ENCODE measurements at places on chromosomes 7 and 10.

DNA sequence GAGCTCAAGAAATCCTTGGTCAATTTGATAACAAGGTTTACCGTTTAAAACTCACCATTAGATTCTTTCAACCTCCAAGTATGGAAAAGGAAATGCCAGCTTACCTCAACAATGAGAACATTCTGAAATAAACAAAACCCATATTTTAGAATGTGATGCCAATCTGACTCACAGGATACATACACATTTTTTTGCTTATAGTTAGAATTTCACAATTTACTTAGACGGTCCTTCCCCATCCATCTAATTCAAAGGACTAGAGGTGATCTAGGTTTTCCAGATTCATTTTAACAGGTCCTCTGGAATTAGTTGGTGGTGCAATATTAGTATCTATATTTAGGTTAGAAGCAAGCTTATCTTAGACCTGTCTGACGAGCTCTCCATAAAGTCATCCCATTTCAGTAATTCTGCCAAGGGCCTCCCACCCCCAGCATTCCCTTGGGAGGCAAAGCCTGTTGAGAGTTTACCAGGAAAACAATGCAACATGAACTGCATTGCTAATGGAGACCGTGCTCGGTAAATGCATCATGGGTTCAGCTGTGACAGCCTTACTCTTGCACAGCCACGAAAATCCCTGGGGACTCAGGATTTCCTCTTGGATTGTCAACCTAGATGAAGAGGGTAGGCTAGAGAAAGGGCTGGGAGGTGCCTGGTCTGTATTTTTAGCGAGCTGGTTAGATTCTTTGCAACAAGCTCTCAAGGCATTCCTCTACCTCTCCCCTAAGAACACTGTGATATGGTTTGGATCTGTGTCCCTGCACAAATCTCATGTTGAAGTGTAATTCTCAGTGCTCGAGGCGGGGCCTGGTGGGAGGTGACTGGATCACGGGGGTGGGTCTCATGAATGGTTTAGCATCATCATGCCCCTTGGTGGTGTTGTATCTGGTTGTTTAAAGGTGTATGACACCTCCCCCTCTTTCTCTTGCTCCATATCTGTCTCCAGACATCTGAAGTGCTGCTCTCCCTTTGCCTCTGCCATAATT lies 93.8 kb downstream of the PRTFDC1 start:
- DNase-seq = no peak

GRCh38 chr7:80734011-80734410 lies 95.6 kb downstream of the CD36 start:
- DNase-seq = no peak

- no peak for DNase-seq
These were observed 25.7 kb upstream of the C1GALT1 start for GRCh38 chr7:7156663-7157062.

GRCh38 chr7:128814499-128814898 lies 15.7 kb upstream of the FLNC start:
- no peak for DNase-seq

GRCh38 chr7:26183545-26184280 lies 16.8 kb downstream of the HNRNPA2B1 start:
- no peak for DNase-seq

DNA sequence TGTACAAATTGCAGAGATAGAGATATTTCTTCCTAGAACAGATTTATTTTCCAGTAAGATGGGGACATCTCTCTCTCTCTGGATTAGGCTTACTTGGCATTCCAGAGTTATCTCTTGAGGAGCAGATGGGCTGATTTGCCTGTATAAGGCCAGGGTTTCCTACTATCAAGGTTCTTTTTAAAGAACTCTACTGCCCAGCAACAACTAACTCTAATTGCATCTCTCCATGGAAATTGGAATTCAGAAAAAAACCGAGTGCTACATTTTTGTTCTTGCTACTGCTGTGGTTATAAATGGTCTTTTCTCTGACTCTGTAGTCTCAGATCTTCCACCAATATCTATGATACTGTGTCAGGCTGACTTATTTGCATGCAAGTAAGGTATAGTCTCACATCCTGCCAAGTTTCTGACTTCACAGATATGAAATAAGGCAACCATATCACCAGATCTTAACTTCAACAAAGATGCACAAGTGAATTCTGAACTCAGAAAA lies 161.1 kb downstream of the CRPPA start:
- DNase-seq = no peak
